ENCODE measurements at places on chromosomes 12 and 14. TPM values are rescaled to one million over a fixed set of nuclear protein-coding genes. Genes with fewer than 3 reads are reported as not detected.

The SYT1 gene
- total RNA-seq = not detected

The TMEM119 gene
- total RNA-seq = 21.3 TPM

The KRT78 gene
- not detected for total RNA-seq

The TSPAN19 gene
- not detected for total RNA-seq

The HOXC6 gene
- total RNA-seq = not detected

The LGR5 gene
- total RNA-seq = 0.50 TPM

The AMHR2 gene
- total RNA-seq = not detected

The DUSP16 gene
- total RNA-seq = 4.8 TPM

The AGAP2 gene
- total RNA-seq = not detected

The KRT80 gene
- total RNA-seq = 0.12 TPM

The RDH16 gene
- not detected for total RNA-seq

The CNTN1 gene
- total RNA-seq = not detected

The KCNC2 gene
- not detected for total RNA-seq

The BAZ1A gene
- total RNA-seq = 11.0 TPM

The NOS1 gene
- not detected for total RNA-seq

The GLIPR1L1 gene
- not detected for total RNA-seq

The KRT73 gene
- not detected for total RNA-seq

The SSTR1 gene
- 1.7 TPM for total RNA-seq

The IFNG-AS1 gene
- not detected for total RNA-seq

The PRH2 gene
- not detected for total RNA-seq

The C14orf39 gene
- not detected for total RNA-seq

The OAS1 gene
- total RNA-seq = 4.2 TPM

The CAPRIN2 gene
- 21.7 TPM for total RNA-seq

The HPD gene
- 20.1 TPM for total RNA-seq
